ENCODE measurements at places on chromosomes 3 and 15.

DNA sequence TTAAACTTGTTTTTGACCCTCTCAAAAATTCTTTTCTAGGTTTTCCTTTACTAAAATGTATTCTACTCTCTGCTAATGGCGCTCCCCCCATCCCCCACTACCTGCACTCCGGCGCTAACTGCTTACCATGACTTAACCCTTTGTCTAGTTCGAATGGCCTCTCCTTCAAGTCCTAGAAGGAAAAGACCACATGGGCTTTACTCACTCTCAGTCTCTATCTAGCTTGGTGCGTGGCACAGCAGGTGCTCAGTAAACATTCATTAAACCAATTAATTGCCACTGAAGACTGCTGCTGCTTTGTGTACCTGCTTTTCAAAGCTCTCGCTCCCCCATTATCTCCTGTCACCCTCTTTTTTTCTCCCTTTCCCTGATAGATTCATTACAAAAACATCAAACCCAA lies 457.7 kb upstream of the THRB start:
- DNase-seq = no peak

GRCh38 chr3:57143886-57144459 lies 21.2 kb downstream of the IL17RD start:
- DNase-seq = no peak

- no peak for DNase-seq
These were observed 880 bp upstream of the ARMC8 start for GRCh38 chr3:138186221-138186620.

GRCh38 chr3:23550402-23550801 lies 255.4 kb upstream of the UBE2E1 start:
- no peak for DNase-seq

DNA sequence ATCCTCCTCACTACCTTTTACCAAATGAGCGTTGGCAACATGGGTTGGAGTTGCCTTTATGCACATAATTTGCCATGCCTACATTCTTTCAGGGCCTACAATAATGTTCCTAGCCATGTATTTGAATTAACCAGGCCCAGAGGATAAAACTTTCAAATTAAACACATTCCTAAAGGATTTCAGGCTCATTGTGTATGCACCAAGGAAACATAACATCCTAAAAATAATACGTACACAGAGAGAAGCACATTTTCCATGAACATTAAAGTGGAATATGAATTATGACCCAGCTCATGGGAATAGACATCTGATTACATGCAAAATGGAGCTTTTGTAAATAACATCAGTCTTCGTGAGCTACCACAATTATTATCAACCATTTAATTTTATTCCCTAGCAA lies 203.3 kb downstream of the RORA start:
- DNase-seq = no peak

DNA sequence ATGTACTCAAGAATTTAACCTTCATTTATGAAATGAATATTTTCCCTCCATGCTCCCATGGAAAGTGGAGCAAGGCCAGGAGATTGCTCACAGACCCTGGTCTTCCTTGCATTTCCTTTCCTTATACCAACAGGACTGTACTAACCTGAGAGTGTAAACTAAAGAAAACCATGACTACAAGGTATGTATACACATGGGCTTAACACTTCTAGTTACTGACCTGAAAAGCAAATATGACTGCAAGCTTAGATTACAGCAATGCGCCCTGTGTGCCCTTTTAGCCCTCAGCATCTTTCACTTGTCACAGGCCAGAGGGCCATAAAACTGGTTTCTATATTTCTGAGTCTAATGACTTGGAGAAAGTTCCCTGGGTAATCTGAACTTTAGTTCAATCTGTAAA lies 52.1 kb downstream of the NEK10 start:
- no peak for DNase-seq

GRCh38 chr3:45771166-45771775 lies 25.1 kb downstream of the SLC6A20 start:
- DNase-seq = no peak

DNA sequence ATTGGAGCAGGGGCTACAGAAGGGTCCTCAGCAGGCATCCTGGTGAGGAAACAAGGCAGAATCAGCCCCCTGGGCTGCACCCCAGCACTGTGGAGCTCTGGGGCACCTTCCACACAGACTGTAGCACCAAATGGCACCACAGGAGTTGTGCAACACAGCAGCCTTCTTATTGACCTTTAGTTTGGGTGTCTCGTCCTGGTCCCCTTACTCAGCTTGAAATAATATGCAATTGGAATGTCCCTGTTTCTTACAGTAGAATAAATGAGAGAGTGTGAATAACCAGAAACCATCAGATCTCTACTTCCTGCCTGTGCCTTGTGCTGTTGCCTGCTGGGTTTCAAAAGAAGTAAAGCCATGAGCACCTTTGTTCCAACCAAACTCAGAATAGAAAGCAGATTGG lies 44.5 kb downstream of the RPLP1 start:
- DNase-seq = no peak

DNA sequence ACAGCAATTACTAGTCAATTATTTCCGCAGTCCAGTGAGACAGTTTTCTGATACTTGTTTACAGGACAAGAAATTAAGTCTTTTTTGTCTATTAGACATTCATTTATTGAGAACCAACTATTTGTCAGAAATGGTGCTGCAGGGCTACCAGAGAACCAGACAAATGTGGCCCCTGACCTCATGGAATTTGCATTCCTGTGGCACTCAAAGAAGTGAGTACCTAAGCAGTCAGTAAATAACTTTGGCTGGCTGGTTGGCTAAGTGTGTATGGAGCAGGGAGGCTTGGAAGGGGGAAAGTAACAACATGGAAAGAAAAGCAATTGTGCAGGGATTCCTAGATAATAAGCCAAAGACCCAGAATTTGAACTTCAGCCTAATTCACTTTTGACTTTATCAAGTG lies 837.0 kb upstream of the CFAP20DC start:
- DNase-seq = no peak

DNA sequence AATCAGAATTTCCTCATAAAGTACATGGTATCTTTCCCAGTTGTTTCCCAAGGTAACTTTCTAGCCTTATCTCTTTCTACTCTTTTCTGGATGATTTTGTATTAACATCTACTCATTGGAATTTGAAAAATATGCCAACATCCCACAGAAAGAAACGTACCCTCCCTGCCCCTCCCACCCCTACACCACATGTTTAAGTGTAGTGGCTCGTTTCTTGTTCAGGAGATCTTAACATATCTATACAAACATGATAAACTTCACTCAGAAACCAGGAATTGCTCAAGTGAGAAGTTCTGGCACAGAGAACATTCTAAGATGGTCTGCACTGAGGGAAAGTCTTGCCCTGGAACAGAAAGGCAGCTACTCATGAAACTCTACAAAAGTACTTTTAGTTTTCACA lies 404.7 kb downstream of the SOX2 start:
- no peak for DNase-seq

DNA sequence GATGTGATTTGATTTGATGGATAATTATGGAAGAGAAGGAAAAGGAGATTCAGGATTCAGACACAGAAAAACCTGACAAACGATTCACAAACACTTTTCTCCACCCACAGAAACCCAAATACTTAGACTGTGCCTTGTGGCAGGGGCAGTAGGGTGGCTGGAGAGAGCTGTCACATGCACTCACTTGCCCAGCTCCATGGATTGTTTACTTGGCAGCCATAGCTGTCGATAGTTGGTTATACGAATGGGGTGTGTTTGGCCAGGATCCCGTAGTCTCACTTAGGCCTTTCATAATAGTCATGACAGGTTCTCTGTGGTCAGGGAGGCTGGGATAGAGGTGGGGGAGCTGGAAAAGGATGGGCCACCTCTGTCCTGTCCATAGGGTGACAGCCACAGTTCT lies 76.9 kb downstream of the CACNA1D start:
- DNase-seq = no peak

GRCh38 chr15:49721621-49722020 lies 100.8 kb downstream of the DTWD1 start:
- no peak for DNase-seq

DNA sequence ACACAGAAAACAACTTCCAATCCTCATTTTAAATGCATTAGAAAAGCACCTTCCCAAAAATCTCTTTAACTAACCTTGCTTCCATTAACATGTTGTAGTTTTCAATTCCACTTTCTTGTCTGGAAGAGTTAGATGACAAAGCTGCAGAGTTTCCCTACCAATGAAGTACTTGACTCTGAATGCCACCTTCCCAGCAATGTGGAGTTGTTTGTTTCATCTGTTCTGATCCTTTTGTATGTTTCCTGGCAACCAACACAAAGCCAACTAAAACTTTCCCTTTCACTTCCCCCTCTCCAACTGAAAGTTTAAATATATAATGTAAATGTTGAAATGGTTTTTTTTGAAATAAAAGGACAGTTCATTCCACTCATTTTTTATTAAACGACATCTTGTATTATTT lies at the start of gene WDR49:
TSS of gene WDR49 (minus strand) at position 183 of the 400 bp plus-strand sequence. CDS start 517 bp downstream, outside the sequence.
- no peak for DNase-seq
